ENCODE measurements at places on chromosomes 3 and 15.

- no peak for DNase-seq
Observed at GRCh38 chr3:45066109-45066801, 40.2 kb downstream of the CLEC3B start.

DNA sequence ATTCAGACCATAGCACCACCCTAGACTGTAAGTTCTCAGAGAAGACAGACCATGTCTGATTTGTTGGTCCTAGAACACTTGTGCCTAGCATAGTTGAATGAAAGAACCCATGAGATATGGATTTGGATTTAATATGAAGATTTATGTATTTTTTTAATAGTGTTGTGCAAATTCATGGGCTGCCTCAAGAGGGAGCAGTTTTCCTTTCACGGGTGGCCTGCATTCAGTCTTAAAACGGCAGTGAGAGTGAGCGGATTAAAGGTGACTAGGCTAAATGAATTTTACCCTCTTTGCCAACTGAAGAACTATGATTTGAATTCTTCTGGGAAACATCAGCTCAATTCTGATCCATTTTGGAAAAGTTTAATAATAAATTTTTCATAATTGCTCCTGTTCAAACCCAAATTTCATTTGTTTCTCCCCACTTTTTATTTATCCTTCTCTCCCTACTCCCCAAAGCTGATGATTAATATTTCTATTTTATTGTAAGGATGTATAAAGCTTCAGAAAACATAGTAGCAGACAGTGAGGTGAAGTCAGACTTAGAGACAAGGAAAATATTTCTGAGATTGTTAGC is 67.3 kb downstream of the MORC1 start:
- DNase-seq = no peak

DNA sequence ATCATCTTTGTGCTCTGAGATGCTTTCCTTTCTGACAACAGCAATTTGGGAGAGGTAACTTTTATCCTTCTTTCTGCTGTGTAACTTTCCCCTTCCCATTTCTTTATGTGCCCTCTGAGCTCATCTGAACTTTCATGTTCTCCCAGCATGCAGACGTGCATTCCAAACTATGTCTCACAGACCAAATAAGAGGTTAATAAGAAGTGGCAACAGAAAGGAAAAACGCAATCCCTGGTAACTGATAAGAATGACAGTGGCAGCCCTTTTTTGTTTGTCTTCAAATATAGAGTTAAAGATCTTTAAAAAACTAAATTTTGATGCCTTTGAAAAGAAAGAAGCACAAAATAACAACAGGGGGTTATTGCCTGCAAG is 533.4 kb downstream of the FOXP1 start:
- no peak for DNase-seq

DNA sequence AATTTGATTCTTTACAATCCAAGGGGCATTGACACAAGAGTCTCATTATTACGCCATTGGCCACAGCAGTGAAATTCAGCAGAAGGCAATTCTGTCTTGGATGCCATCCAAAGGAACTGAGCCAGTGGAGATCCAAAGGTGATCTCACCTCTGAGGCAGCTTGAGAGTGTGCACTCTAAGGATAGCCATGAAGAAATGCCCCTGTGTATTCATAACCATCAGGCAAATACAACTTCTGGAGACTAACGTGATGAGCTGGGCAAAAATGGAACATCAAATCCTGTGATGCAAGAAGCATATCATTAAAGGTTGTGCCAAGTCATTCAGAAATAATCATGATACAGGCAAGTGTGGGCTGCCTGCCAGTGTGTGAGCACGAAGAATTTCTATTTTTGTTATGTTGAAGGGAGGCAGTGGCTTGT is 41.4 kb downstream of the ROBO2 start:
- DNase-seq = no peak

DNA sequence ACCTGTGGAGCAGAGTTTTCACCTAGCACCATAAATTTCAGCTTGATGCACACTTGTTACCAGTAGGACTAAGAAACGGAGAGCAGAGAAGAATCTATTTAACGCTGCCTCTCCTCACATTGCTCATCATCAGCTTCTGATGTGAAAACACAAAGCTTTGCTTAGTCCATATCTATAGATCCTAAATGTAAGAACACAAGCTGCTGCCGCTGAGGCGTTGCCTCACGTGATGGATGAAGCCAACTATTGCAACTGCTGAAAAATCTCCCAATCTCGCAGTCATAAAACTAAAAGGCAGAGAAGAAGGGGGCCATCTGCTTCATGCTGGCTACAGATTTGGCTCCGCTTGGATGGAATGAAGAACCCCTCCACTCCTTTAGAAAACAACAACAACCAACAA is 42.7 kb downstream of the CADPS start:
- DNase-seq = no peak

DNA sequence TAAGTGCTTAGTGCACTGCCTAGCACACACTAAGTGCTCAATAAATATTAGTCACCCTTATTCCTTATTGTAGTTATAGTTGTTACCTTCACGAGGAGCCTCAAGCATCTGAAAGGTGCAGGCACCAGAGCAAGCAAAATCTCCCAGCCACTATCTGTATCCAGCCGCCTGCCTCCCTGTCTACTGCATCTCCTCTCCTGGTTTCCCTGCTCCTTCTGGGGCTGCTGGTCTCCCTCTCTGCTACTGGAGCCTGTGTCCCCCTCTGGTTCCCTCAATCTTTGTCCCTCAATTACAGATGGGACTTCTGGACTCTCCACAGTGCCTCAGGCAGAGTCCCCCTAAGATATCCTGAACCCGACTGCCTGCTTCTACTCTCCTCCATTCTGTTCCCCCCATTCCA is 18.8 kb downstream of the MYL3 start:
- DNase-seq = no peak

GRCh38 chr3:94130690-94131089 is 67.8 kb downstream of the NSUN3 start:
- no peak for DNase-seq

DNA sequence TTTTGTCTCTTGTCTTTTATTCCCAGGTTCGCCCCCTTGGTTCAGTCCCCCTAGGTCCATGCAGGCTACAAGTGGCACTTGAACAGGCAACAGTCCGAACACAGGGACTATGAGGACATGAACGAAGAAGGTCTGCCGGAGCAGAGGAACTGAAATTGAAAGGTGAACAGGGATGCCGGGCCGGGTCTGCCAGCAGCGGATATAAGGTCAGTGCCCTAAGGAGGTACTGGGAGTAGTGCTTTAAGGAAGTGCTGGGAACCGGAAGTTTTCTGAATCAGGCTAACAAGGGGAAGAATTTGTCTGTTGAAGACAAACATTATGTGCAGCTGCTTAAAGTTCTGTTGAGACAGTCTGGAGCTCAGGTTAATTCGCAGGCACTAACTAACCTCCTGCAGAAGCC is 46.8 kb downstream of the LSM3 start:
- DNase-seq = no peak

DNA sequence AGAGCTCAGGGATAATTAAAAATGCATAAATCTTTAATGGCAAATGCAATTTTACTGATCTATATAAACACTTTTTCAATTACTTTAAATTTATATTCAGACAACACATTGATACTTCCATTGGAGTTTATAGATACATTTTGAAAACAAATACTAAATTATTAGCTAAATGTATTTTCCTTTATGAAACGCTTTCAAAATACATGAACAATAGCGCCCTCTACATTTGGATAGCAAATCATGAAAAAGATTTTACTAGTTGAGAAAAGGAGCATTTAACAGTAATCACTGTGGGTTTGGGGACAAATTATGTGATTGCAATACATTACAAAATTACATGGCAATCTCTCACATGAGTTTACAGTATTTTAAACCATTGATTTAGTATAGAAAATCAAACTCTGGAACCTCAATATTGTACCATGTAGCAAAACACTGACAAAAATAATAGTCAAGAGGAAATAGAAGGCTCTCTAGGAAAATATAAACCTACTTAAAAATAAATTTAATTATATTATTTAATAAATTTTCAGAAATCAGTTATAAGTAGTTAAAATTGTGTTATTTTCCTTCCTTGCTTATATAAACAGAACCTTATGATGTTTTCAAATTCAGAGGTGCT is 207.9 kb downstream of the ZIC1 start:
- peak; percentile 48 for DNase-seq

GRCh38 chr3:156176048-156176447 is 55.7 kb downstream of the KCNAB1 start:
- no peak for DNase-seq

Data from hippocampal formation (tissue), 2 donors.